HS-5 (cell line): ENCODE measurements at places on chromosomes 3 and 15.

- DNase-seq, result no peak
Observed at GRCh38 chr3:50620420-50620819, 3.5 kb downstream of the MAPKAPK3 start.

DNA sequence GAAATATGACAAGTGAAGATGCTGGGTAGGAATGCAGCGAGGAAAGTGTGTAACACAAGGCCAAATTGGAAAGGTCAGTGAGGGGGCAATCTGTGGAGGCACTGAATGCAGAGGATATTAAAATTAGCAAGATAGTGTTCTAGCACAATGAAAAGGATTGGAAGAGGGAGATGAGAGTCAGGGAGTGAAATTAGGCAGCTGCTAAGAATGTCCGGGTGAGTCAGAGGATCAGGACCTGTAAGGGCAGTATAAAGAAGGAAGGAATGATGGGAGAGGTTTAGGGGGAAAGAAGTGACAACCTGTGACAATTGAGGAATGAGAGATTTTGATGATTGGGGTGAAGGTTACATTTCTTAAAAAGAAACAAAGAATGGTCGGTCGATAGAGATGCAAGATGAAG, 103.5 kb downstream of the UBE3A start:
- DNase-seq, result no peak

DNA sequence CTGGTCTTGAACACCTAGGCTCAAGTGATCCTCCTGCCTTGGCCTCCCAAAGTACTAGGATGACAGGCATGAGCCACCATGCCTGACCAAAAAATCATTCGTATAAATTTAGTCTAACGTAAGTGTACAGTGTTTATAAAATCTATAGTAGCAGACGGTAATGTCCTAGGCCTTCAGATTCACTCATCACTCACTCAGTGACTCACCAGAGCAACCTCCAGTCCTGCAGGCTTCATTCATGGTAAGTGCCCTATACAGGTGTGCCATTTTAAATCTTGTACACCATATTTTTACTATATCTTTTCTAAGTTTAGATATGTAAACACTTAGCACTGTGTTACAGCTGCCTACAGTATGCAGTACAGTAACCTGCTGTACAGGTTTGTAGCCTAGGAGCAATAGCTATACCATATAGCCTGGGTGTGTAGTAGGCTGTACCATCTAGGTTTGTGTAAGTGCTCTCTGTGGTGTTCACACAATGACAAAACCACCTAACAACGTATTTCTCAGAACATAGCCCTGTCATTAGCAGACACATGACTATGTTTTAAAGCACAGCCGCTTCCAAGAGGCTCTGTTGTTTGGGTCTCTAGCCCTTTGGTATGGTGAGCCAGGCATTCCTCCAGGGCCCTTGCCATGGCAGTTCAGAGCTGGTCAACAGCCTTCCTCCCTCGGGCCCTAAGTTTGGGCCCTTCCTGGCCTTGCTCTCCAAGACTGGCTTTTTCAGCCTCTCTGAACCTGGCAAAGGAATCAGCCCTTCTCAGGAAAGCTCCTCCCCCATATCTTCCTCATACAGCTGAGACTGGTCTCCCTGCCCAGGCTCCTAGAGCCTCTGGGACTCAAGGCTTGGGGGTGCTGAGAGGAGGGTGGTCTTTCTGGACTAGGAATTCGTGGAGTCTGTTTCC, 1.9 kb upstream of the CCDC9B start:
- no peak for DNase-seq

DNA sequence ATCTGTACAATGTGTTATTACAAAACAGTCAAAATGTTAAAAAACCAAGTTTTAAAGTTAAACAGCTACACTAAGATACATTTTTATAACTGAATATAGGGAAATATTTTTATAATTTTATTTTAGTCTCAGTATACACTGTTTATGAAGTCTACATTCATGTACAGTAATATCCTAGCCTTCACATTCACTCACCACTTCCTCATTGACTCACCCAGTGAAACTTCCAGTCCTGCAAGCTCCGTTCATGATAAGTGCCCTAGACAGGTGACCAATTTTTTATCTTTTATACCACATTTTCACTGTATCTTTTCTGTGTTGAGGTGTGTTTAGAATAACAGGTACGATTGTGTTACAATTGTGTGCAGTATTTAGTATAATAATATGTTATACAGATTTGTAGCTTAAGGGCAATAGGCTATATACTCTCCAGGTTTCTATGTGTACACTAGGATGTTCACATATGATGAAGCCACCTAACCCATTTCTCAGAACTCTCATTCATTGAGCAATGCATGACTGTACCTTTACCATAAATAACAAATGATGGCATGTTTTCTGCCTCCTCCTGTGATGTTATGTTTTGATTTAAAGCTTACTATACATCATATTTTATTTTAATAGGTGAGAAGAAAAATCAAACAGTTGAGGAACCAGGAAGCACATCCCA, 388.4 kb upstream of the NDN start:
- DNase-seq, result no peak

DNA sequence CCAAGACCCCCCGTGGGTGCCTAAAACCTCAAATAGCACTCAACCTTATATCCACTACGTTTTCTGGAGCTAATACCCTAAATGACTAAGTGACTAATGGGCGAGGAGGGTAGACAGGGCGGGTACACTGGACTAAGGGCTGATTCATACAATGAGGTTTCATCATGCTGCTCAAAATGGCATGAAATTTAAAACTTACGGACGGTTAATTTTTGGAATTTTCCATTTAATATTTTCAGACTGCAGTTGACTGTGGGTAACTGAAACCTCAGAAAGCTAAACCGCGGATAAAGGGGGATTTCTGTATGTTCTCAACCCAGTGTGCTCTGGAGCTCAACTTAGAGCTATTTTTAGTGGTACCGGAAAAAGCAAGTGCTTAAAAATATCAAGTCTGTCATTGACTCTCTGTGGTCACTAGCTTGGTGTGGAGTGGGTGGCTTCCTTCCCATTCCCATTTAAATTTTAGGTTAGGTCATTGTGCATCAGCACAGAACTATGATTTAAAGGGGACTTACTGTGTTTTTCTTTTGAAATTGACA, 72.9 kb downstream of the LRRC28 start:
- DNase-seq, result peak; percentile 73

DNA sequence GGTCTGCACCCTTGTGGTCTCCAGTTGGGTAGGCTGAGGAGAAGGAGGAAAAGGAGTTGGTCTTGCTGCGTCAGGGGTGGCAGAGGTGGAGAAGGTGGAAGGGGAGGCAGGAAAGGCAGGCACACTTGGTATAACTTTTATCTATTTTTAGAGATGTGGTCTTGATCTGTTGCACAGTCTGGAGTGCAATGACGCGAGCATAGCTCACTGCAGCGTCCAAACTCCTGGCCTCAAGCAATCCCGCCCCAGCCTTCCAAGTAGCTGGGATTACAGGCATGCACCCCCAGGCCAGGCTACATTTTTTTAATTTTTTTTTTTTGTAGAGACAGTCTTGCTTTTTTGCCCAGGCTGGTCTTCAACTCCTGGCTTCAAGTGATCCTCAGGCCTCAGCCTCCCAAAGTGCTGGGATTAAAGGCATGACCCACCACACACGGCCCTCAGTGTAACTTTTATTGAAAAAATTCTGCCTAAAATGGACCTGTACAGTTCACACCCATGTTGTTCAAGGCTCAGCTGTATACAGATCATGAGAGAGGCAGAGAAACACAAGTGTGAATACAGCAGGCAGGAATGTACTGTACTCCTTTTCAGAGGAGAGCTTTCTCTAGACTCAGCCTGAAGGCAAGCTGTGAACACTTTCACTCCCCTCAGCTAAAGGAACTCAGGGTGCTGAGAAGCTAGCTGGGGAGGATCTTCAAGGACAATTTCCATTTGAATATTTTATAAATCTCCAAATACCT, 2.1 kb upstream of the RHOV start:
- no peak for DNase-seq

DNA sequence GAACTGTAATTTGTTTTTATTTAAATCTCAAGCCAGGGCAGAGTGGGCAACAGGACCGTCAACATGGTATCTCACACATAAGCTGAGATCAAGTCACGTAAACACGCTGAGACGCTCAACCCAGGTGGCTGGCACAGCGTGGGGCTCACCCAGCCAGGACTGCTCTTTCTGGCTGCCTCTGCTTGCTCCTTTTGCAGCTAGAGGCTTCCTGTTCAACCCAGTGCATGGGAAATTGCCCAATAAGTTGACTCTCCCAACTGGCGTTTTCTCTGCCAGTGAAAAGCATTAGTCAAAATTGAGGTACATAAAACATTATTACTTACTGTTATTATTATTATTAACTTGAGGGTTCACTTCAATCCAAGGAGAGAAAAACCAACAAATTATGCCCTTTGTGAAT, 398.1 kb downstream of the NR2F2 start:
- no peak for DNase-seq

GRCh38 chr3:152626226-152626625, 208.7 kb upstream of the P2RY1 start:
- no peak for DNase-seq

DNA sequence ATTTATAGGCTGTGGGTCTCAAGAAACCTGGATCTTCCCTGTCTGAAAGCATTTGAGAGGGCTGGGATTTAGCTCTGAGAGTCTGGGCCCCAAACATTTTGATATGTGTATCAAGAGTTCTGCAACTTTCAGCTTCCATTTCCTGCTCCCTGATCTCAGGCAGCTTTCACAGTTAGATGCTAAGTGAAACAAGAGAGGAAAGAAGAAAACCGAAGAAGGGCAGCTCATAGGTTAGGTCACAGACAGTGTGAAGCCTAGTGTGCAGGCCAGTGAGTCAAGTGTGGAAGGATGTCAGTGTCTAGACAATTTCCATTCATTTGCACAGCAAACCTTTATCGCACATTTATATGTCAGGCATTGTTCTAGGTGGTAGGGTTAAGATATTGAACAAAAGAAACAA, 173.6 kb upstream of the PROK2 start:
- no peak for DNase-seq

GRCh38 chr15:35505141-35505540, 40.8 kb downstream of the DPH6 start:
- no peak for DNase-seq

DNA sequence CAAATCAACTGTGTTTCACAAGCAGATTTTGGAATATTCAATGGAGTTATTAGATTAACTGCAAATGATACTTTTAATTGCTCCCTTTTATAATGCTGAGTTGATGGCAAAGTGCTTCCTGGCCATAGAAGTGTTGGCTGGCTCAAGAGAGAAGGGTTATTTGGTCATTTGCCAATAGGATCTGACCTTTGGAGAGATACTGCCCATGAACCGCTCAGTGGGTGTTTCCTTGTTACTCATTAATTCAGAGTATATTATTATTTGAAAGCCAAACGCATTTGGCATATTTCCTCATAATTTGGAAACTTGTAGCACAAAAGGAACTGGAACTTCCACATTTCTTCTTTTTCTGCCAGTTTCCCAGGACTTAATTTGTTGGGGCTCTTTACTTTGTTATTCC, 234.7 kb downstream of the CDIN1 start:
- DNase-seq, result no peak

GRCh38 chr3:21621181-21621651, 129.8 kb downstream of the ZNF385D start:
- DNase-seq, result no peak

GRCh38 chr3:26622621-26623418, at the start of gene LRRC3B:
LRRC3B (plus strand) TSS chr3:26622772; CDS start chr3:26709673, 86,901 bp downstream.
- DNase-seq, result no peak

- no peak for DNase-seq
Observed at GRCh38 chr15:96053031-96053780, 277.3 kb upstream of the NR2F2 start.

- DNase-seq, result no peak
Observed at GRCh38 chr3:182384221-182384620, 409.1 kb upstream of the ATP11B start.

DNA sequence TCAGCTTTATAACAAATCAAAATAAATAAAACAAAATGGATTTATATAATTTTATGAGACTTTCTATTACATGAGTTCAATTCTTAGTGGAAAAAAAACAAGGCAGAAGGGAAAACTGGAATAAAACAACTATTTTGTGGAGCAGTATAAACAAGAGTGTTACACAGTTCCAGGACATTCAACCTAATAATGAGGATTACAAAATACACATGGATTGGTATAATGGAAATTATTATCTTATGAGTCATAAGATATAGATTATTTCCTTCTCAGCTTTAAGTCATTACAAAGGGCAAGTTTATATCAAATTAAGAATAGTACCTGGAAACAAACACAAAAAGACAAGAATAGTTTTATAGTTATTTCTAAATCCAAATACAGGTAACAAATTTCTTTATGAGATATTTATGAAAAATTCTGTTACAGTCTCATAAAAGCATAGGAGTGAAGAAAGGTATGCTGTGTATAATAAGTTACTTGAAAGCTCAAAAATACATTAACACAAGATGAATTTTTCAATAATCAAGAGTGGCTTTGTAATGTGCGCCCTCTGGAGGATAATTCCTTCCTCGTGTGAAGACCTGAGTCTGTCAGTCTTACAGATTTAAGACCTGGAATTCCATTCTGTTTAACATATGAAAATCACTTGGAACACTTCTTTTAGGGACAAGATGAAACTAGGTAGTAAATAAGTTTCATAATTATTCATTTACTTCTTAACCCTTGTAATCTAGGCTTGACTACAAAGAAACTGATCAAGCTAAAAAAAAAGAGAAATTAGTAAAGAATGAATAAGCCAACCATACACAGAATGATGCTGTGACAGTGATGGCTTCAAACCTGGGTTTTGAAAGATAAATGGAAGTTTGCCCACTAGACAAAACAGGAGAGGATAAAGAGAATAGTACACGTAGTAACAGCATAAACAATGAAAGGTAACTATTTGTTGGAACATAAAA, 9.5 kb downstream of the COPS2 start:
- DNase-seq, result no peak

- DNase-seq, result peak; percentile 24
Observed at GRCh38 chr3:93973131-93974126, at the start of gene PROS1. PROS1 (minus strand) TSS chr3:93973896; CDS start chr3:93973749, 147 bp downstream.

- peak; percentile 89 for DNase-seq
Observed at GRCh38 chr3:58628823-58629562, 37.6 kb downstream of the FAM3D start.

DNA sequence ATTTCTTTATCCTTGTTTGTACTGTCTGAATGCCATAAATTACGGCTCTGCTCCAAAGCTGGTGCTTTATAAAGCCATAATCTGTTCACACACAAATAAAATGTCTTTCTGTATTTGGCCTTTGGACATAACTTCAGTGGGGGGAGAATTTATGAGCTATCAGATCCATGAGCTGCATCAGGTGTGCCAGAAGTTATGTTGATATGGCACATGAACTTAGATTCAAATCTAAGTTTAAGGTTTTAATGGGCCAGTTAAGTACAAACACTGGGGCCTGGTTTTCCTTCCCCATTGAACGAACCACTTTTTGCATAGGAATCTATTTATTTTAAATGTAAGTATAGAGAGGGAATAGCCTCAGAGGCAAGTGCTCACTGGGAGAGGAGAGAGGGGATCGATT, 239.9 kb downstream of the NFKBIZ start:
- no peak for DNase-seq
